Osteoblast (primary cell): ENCODE measurements at places on chromosomes 3 and 15.

- H3K27me3 ChIP-seq, result no peaks in the 10 kb centered on the region
- no peak overlapping the region for H3K27ac ChIP-seq
- peak; percentile 69 for DNase-seq
- H3K4me3 ChIP-seq, result no peak overlapping the region
- H3K4me1 ChIP-seq, result peaks cover 6% of the 10 kb centered on the region
These were observed 3.7 kb downstream of the TLR9 start for GRCh38 chr3:52221563-52222318.

DNA sequence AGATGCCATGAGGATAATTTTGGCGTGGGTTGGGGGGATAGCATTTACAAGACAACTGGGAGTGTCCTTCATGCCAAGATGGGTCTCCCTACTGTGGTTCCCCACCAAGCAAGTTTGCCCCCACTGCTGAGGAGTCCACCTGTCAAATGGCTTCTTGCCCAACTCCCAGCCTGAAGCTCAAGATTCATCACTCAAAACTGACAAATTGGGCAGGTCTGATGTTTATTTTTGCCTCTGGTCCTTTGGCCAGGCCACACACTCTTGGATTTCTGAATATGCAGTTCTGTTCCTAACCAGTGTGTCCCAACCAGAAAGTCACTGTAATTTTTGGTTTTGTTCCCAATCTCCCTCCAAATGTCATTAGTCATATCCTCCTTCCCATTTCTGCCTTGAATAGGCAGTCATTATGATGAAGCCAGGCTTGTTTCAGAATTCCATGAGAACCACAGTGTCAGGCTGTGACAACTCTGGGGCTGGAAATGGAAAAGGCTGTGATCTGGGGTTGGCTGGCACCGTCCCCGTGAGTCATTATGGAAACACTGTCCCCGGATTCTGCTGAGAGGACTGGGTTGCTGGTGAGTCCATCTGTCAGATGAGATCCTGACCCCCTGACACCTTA is 29.3 kb upstream of the MEF2A start:
- no peaks in the 10 kb centered on the region for H3K36me3 ChIP-seq
- H3K27me3 ChIP-seq, result no peaks in the 10 kb centered on the region
- H3K27ac ChIP-seq, result peak overlapping the region; percentile 50
- H3K4me3 ChIP-seq, result no peak overlapping the region
- peak; percentile 79 for DNase-seq
- peaks cover 15% of the 10 kb centered on the region for H3K4me1 ChIP-seq

DNA sequence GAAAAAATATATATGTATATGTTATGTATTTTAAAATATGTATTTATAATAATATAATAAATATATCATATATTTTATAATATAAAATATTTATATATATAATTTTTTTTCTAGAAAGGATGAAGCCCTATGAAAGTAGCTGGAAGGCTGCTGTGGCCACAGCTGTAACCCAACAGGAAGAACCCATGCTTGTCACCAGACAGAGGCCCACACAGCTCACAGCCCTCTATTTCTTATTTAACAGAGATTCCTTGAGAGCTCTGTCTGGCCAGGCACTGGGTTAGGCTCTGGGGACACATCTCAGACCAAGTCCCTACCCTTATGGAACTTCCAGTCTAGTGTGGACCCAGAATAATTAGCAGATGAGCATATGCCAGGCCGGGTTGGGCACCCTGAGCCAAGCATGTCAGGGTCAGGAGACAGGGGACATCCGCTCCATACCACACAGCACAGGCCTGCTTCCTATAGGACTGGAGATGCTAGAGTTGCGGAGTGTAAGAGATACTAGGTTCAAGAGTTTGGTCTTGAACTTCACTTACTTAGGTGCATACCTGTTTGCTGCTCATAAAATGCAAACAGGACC is 20.5 kb downstream of the MGLL start:
- no peak overlapping the region for H3K4me3 ChIP-seq
- no peaks in the 10 kb centered on the region for H3K27me3 ChIP-seq
- no peak for DNase-seq
- H3K27ac ChIP-seq, result peak overlapping the region; percentile 10
- H3K36me3 ChIP-seq, result no peaks in the 10 kb centered on the region
- H3K4me1 ChIP-seq, result peaks cover 31% of the 10 kb centered on the region

- no peaks in the 10 kb centered on the region for H3K36me3 ChIP-seq
- H3K4me3 ChIP-seq, result no peak overlapping the region
- H3K27me3 ChIP-seq, result peaks cover 20% of the 10 kb centered on the region
- no peak overlapping the region for H3K27ac ChIP-seq
These were observed 103.1 kb upstream of the ATP11B start for GRCh38 chr3:182690172-182690571.
